Activated CD8-positive, alpha-beta memory T cell treated with anti-CD3 and anti-CD28 coated beads, Interleukin-2, amount 10 ng/mL, durations not matched to agents 7 days and 5 days (primary cell): ENCODE measurements at places on chromosomes 12 and 14. TPM values are rescaled to one million over a fixed set of nuclear protein-coding genes. Genes with fewer than 3 reads are reported as not detected.

DNA sequence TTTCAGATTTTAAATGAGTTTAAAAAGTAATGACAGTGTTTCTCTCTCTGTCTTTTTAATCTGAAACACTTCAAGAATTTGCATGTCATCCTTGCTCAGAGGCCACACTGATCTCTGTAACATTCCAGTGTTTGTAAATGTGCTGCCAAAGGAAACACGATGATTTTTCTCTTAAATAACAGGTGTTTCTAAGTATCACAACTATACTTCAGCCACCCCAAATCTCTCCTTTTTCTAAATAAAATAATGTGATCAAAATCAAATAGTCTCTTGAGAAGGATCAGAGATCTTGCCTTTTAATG is 3.3 kb upstream of the GALC start:
- DNase-seq, result no peak

The KRT85 gene
- total RNA-seq, result not detected

The TGM1 gene
- total RNA-seq, result 3.0 TPM

DNA sequence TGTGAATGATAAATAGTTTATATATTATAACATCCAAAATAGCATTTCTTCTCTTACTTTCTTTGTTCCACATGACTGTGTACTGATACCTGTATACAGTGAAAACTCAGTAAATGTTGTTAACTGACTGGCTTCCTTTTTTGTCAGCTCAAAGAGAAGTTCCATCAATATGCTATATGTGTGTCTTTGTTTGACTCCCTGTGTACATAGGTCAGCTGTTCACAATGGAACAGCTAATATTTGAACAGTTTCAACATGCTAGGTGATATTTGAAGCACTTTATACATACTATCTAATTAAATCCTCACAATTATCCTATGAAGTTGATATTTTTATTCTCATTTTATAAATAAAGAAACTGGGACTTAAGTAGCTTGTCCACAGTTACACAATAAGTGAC is 15.3 kb upstream of the KICS2 start:
- DNase-seq, result no peak

The RNASE3 gene
- not detected for total RNA-seq

The DLGAP5 gene
- total RNA-seq, result 116 TPM

The CD163L1 gene
- total RNA-seq, result not detected

DNA sequence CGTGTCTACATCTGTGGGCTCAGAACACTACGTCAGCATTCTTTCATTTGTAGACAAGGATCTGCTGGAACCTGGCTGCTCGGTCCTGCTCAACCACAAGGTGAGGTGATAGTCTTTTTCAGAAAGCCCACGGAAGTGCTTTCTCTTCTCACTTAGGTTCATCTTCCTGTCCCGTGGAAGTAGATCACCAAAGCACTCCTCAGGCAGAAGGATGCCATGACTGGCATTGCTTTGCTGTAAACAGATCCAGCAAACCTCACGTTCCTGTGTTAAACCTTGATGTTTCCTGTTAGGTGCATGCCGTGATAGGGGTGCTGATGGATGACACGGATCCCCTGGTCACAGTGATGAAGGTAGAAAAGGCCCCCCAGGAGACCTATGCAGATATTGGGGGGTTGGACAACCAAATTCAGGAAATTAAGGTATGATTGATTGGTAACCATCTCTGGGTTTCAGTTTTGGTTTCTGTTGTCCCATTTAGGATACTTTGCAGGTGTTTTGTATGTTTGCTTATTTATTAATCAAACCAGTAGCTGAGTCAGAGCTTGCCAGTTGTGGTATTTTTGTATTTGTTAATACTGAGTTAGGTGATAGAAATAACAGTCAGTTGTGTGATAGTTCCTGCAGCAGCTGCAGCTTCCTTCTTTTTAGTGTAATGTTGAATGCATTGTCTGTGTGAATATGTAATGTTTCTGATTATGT is 7.5 kb downstream of the PSMC1 start:
- peak; percentile 59 for DNase-seq

The SLC10A1 gene
- not detected for total RNA-seq

The C14orf132 gene
- 0.33 TPM for total RNA-seq

- DNase-seq, result no peak
Measured at GRCh38 chr14:76719666-76720065, 41.6 kb upstream of the VASH1 start.

DNA sequence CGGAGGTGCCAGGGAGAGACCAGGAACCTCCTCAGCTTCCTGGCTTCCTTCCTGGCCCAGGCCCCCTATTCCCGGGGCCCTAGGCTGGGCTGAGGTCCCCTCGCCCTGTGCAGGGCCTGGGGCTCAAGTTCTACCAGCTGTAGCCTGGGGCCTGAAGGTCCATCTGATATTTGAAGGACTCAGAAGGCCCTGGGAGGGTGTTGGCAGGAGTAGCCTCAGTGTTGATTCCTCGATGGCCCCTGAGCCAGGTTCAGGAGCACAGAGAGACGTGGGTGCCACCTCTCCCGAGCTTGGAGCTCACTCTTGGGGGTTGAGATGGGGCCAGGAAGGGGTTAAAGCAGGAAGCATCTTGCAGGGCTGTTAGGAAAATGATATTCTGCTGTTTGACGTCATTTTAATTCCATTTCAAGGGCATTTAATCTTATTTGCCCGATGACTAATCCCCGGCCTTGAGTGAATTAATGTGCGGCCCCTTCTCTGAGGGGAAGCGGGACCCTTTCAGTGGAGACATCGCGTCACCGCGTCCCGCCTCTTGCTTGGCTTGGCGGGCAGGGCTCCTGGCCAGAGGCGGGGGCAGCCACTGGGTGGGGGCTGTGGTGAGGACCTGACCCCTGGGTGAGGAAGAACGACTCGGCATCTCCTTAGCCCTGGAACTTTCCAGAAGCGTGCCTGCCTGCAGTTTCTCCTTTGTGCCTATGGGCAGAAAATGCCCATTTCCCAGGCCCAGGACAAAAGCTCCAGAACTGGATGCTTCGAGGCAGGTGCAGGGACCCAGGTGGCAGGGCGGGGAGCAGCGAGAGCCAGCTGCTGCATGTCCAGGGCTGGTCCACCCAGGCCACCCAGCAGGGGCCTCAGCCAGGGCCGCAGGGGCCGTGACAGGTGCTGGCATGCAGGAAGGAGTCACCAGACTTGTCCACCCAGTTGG is 158.3 kb downstream of the KIF26A start:
- no peak for DNase-seq

DNA sequence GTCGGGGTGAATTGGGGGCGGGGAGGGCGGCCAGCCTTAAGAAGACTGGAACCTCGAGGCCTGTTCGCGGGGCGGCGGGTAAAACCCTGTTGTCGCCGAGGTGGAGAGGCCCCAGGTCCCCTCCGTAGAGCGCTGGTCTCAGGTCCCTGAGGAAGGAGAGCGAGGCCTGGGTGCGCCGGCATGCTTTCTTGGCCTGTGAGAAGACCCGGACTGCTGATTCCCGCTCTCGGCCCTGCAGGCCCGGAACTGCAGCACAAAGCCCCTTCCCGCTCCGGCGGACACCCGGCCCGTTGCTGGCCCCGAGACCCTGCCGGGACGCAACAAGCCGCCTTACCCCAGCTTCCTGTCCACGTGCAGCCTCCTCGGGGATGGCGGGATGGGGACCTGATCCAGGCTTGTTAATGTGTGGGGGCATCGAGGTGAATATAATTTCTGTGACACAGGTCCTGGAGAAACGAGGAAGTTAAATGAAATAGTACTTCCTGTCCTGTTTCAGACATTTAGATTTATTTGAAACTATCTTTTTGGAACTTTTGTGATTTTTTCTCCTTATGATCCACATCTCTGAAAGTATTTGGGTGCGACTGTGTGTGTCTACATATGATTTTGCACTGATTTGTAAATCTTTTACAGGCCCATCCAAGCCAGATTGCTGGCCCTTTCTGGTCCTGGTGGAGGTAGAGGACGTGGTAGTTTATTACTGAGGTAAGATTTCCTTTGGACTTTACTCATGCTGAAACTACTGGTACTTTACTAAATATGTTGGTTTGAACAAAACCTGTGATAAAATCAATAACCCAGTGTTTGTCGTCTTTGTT is 600 bp downstream of the PNN start:
- peak; percentile 65 for DNase-seq

- no peak for DNase-seq
Measured at GRCh38 chr12:91817517-91817916, 328.1 kb downstream of the BTG1 start.

GRCh38 chr12:66210840-66211239 is 21.8 kb downstream of the IRAK3 start:
- DNase-seq, result no peak

The EMP1 gene
- 6.1 TPM for total RNA-seq

The SSTR1 gene
- total RNA-seq, result not detected

The KLRG1 gene
- total RNA-seq, result 4.3 TPM

DNA sequence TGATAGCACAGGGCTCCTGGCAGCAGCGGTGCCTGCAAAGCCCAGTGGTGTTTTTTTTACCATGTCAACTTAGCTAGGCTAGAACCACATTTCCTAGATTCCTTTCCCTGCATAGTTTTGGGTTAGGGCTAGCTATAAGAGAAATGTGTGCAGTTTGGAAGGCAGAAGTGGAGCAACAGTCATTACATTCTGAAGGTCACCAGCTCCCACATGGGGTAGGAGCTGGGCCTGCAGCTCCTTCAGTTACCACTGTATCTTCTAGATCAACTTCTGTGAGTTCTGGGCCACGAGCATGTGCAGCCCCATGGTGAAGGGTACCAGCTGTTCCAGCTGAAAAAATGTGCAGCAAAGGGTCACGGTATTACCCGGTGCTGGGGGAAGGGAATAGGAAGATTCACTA is 2.3 kb upstream of the SLC25A3 start:
- DNase-seq, result no peak

DNA sequence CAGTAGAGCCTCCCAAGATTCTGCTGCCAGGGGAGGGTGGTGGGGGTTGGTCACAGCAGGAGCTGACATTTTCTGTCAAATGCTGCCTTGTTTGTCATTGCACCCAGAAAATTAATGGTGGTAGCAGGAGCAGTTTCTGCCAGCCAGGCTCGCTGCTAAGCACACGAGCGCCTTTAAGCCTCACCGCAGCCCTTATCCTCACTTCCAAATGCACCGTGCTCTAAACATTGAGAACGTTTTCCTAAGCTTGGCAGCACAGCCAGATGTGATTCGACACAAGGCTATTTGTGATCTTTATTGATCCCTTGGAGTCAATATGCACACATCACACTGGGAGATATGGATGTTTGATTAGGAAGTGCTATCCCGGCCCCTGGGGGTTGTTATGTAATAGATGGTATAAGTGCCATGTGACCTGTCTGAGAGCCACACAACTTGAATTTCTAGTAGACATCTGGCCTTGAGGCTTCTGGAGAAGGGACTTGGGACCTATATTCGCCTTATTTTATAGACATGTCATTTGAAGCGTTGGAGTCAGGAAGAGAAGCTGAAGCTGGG is 31.6 kb upstream of the BEGAIN start:
- no peak for DNase-seq

The LTA4H gene
- 42.4 TPM for total RNA-seq
